ENCODE measurements at places on chromosomes 5 and 9.

- DNase-seq = no peak
Measured at GRCh38 chr5:77797136-77797535, 21.0 kb upstream of the TBCA start.

- DNase-seq = no peak
Measured at GRCh38 chr9:107361816-107362215, 78.7 kb downstream of the RAD23B start.

DNA sequence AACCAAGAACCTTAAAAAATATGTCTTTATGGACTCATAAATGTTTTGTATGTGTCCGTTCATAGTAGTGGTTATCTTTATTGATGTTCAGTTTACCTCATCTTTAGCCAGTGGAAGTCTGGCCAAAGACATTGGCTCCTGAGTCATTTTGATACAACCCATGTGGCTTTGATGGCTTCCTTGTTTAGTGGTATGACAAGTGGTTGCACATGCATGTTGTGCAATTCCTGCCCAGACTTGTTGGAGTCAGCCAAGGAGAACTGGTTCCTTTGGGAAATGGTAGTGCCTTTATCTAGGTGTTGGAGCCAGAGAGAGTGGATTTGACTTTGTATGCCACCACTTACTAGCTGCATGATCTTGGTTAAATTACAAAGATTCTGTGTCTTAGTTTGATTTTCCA lies 94.3 kb downstream of the RPS23 start:
- DNase-seq = peak; percentile 23

DNA sequence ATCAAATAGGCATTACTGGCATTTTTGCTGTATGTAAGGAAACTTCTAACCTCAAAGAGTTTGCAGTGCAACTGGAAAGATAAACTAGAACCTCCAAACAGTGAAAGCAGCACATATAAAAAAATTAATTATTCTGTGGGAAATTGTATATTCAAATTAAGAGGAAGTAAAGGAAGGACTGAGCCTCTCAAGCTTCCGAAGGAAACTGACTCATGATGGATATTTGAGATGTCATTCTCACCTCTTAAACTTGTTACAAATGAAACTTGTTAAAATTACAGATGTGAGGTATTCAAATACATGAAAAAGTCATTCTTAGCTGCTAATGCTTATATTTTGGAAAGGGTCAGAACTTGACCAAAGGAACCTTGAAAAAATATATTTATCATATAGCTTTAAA lies 538.7 kb downstream of the PDE4D start:
- DNase-seq = no peak

- no peak for DNase-seq
Measured at GRCh38 chr9:87503927-87504326, 6.3 kb downstream of the DAPK1 start.

GRCh38 chr5:14382640-14383039 lies 199.0 kb upstream of the OTULINL start:
- DNase-seq = no peak

GRCh38 chr5:82593481-82593880 lies 315.3 kb upstream of the RPS23 start:
- peak; percentile 12 for DNase-seq

GRCh38 chr5:111411301-111411700 lies 101.0 kb downstream of the STARD4 start:
- DNase-seq = no peak

DNA sequence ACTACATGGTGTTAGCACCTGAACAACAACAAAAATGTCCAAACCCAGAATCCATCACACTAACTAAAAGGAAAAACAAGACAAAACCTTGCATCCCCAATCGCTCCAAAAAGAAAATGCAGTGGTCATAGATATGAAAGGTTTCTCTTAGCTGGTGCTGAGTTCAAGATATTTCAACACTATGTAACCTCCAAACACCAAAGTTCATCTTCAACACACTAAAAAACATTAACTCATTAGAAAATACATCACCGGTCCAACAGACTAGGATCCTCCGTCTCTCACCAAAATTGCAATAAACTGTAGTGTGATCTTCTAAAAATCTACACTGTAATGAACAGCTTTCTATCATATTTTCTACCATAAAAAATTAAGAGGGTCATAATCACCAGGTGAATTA lies 60.8 kb downstream of the ECPAS start:
- DNase-seq = no peak

DNA sequence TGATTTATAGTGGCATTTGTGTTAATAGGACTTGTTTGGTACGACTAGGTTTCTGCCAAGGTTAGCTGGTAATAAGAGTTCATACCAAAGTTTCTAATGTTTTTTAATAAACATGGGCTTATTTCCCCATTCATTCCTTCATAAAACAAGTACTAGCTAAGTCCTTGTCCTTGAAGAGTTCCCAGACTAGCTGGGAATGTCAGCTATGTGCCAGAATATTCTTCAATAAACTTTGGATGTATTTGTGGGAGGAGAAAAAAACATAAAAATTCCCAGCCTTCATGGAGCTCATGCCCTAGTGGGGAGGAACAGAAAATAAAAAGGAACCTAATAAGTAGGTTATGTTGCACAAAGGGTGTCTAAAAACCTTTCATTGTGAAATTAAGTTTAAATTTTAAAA lies 176.9 kb downstream of the DENND1A start:
- no peak for DNase-seq

GRCh38 chr5:31453522-31453921 lies 78.4 kb downstream of the DROSHA start:
- DNase-seq = no peak

DNA sequence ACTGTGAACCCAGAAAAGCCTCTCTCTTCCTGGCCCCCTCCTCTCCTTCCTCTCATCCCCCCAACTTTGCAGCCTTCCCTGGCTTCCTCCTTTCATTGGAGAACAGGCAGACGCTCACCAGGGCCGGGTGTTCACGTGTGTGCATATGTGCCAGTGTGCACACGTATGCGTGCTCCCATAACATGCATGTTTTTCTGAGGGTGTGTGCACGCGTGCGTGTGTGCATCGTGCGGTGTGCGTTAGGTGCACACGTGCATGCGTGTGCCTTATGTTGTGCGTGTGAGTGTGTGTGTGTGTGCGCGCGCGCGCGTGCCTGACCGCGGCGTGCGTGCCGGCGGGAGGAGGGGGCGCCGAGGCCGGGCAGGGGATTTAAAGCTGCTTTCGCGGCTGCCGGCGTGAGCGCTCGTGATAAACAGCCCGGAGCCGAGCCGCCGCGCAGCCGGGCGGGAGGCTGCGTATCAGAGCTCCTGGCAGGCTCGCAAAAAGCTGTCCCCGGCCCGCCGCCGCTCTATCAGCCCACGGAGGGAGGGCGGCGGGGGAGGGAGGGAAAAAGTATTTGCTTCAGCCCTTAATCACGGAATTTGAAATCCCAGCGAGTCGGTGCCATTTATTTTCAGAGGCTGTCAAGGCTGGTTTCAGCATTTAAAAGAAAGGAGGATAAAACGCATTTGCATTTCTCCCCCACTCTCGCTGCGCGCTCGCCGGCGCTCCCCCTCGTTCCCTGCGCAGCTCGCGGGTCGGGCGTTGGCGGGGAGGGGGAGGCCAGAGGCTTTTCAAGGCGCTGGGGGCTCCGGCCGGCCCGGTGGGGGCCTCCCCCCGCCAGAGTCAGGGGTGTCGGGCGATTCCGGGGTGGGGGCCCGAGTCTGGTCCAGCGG lies 183.9 kb downstream of the C9orf50 start:
- peak; percentile 84 for DNase-seq

GRCh38 chr5:79474367-79475151 lies 39.4 kb downstream of the HOMER1 start:
- DNase-seq = no peak

DNA sequence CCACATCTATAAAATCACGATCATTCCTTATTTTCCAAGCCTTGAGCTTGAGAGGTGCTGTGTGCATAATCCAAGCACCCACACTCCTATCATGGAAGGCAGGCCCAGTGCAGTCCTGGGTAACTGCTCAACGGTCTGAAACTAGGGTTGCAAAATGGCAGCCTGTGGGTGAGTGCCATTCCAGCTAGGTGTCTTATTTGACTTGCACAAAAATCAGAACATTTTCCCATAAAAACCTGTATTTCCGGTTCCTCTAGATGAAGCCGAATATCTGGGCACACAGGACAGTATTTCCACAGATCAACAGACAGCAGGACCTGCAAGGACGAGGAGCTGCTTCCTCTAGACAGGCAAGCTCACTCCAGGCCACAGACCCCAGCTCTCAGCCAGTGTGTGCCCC lies 588.8 kb downstream of the BNC2 start:
- DNase-seq = no peak

DNA sequence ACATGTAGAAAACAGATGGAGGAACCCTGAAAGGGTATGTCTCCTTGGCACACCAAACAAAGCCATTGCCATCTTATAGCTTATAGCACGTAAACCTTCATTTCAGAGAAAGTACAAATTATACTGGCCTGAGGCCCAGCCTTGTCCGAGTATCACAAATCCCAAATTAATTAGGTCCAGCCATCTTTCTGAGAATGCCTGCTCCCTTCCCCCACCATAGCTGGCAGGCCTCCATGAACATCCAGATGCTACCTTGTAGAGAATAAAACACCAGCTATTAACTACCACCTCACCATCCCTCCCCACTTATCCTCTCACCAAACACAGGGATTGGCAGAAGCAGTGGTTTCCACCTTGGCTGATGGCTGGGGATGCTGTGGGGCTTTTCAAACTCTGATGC lies 224.0 kb downstream of the SPOCK1 start:
- no peak for DNase-seq

GRCh38 chr9:130720762-130721161 lies 27.2 kb downstream of the EXOSC2 start:
- no peak for DNase-seq

GRCh38 chr5:111682121-111682520 lies 74.9 kb downstream of the NREP start:
- DNase-seq = no peak

DNA sequence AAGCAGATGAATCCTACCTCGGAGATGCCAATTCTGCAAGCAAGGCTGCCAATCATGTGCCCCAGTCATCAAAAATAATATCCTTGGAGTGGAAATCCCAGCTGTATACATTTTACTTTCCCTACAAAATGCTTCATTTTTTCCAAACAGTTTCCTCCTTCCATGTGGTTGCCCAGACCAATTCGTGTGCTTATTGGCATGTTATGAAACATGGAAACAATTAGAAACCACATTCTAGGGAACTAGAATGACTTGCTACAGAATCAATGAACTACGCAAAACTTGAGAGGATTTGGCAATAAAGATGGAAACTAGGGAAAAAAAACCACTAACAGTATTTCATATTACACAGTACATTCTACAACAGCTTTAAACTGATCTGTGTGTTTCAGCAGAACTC lies 584.5 kb upstream of the DMAC1 start:
- no peak for DNase-seq

- no peak for DNase-seq
Measured at GRCh38 chr5:34547300-34548085, 108.6 kb upstream of the RAI14 start.

- DNase-seq = peak; percentile 29
Measured at GRCh38 chr5:142143878-142144277, 35.3 kb downstream of the NDFIP1 start.

DNA sequence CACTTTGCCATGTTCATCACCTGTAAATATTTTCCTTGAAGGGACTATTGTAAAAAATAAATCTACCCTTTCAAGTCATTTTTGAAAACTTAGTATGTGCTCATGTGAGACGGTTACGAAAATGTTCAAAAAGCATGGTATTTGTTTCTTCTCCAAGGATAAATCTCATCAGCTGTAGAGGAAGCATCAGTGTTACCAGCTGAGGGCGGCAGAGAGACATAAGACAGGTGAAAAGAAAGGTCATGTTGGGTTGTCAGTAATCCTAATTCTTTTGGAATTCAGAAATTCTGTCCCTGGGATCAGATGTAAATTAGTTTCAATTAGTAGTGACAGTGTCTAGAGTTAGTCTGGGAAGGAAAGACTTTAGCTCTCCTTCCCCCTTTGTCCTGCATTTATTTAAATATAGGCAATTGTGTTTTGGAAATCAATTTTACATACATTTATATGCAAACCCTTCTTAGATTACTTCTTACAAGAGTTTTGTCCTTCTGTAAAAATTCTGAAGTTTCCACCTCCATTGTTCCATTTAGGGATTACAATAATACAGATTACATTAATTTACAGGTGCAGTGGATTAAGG lies 791.9 kb upstream of the CDH6 start:
- peak; percentile 3 for DNase-seq

DNA sequence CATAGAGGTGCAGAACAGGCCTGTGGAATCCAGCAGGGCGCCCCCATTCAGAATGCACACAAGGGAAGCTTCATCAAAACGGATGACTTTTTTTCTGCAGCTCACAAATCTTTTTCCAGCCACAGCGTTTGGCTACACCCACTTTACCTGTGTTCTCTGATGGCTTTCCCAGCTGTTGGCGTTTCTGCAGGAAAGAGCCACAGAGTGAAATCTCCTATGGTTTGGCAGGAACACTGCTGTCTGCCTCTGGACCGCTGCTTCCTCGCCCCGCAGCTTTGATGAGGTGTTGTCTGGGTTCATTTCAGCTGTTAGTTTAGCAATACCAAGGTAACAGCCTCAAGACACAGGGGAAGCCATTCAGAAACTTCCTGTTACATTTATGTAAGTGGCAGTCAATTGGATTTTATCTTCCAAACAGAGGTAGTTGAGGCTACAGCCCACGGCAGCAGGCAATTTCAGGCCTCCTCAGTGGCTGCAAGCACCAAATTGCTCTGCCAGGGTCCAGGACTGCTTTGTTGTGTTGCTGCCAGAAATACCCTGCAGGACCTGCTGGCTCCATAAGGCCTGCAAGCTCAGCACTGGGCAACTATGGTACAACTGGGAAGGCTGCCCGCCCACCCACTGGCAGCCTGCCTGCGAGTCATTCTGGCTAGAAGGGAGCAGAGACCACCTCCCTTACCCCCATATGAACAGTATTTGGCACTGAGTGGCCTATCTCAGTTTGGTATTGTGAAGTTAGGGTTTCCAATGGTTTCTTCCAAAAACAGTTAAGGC lies 96.7 kb downstream of the MVB12B start:
- no peak for DNase-seq

- no peak for DNase-seq
Measured at GRCh38 chr9:92636627-92637026, 33.3 kb downstream of the IPPK start.

- no peak for DNase-seq
Measured at GRCh38 chr9:36336131-36336907, 63.8 kb downstream of the RNF38 start.

- no peak for DNase-seq
Measured at GRCh38 chr5:45741110-45741509, 44.9 kb upstream of the HCN1 start.

DNA sequence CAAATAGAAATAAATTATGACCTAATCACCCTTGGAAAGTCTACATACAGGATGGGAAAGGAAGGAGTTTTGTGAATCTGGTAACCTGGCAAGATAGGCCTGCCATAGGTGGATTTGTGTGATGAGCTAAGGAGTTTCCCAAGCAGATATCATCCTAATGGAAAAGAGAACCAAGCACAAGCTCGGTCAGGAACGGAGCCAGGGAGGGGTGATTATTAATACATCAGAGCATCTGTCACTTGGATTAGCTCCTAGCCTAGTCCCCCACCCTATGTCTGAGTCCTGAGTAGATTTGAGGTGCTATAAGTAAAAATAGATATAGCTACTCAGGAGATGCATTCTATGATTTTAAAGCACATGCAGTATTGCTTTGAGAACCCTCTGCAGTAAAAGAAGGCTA lies 57.3 kb upstream of the SMARCA2 start:
- no peak for DNase-seq

All from AG08396 (cell line).